Activated naive CD4-positive, alpha-beta T cell (primary cell): ENCODE measurements at places on chromosomes 2 and 18.

- DNase-seq = no peak
These were observed 274.7 kb upstream of the SKOR2 start for GRCh38 chr18:47526147-47526546.

DNA sequence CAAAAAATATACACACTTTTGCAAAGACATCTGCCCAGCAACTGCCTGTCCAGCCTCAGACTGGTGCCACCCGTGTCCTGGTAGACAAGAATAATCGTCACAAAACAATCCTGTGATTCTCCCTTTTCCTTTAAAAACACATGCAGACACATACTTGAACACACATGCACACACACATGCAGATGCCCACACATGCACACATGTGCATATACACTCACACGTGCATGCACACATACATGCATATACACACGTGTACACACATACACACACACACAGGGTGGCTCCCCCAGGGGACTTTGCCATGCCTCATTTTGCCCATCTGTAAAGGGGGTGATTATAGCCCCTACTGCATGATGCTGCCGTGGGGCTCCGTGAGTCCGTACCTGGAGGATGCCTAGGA, 24.9 kb upstream of the ALPP start:
- DNase-seq = no peak

GRCh38 chr2:95728878-95729596, 137.2 kb downstream of the TRIM43 start:
- DNase-seq = no peak

DNA sequence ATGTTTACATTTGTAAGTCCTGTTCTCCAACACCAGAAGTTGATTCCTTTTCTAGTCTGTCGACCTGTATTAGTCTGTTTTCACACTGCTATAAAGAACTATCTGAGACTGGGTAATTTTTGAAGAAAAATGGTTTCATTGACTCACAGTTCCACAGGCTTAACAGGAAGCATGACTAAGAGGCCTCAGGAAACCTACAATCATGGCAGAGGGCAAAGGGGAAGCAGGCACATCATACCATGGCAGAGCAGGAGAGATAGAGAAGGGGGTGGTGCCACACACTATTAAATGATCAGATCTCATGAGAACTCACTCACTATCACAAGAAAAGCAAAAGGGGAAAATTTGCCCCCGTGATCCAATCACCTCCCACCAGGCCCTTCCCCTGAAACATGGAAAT, 112.8 kb upstream of the MAP3K20 start:
- DNase-seq = no peak

GRCh38 chr18:21897811-21898210, 157.2 kb downstream of the MIB1 start:
- no peak for DNase-seq

DNA sequence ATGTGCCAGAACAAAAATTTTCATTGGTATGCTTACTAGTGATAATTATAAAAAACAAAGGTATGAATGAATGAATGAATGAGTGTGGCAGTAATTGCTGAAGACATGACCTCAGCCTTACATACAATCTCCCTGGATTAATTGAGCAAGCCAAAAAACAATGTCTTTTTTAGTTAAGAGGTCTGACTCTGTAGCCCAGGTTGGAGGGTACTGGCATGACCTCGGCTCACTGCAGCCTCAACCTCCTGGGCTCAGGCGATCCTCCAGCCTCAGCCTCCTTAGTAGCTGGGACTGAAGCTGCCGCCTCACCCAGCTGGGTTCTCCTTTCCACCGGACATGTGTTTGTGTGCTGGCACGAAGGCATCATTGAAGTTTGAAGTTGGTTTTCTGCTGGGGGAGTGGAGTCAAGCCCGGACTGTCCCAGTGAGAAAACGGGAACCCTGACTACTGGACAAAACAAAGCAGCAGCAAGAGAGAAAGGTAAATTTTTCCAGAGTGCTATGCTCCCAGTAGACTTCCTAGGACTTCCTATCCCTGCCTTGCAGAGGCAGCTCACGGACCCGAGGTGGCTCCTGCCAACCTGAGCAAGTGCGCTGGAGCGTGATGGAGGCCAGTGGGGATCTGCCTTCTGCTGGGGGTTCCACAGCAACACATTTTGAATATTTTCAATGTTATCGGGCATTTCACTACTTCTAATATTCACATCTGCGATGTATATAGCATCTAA, 6.4 kb upstream of the IMP4 start:
- DNase-seq = no peak

DNA sequence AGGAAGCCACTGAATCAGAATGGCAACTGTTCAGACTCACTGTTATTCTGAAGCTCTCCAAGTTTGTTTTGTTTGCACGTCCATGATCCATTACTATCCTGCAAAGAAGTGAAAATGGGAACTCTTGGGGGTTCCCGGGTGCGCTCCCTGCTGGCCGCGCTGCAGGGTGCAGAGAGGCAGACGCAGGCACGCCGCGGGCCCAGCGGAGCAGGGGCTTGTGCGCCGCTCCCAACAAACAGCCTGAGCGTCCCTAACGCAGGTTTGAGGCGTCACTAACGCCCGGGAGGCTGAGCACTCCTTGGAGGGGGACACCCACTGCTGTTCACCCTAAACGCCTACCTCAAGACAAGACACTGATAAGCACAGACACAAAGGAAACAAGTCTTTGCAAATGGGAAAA, 14.3 kb upstream of the PIEZO2 start:
- no peak for DNase-seq

DNA sequence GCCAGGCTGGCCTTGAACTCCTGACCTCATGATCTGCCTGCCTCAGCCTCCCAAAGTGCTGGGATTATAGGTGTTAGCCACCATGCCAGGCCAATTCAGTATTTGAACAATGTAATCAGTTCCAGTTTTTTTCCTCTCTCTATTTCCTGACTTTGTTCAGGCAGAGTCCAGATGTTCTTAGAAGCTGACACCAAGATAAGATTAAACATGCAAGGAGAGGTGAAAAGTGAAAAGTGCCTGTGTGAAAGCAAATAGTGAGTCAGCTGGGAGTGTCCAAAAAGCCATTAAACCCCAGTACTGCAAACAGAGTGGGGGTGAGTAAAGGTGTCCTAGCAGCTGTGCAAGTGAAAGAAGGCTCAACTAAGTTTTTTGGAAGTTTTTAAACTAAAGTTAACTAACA, 231.5 kb downstream of the PTH2R start:
- DNase-seq = no peak

GRCh38 chr18:35466334-35466733, 31.4 kb downstream of the INO80C start:
- no peak for DNase-seq

GRCh38 chr2:205882806-205883425, 200.6 kb downstream of the NRP2 start:
- no peak for DNase-seq

DNA sequence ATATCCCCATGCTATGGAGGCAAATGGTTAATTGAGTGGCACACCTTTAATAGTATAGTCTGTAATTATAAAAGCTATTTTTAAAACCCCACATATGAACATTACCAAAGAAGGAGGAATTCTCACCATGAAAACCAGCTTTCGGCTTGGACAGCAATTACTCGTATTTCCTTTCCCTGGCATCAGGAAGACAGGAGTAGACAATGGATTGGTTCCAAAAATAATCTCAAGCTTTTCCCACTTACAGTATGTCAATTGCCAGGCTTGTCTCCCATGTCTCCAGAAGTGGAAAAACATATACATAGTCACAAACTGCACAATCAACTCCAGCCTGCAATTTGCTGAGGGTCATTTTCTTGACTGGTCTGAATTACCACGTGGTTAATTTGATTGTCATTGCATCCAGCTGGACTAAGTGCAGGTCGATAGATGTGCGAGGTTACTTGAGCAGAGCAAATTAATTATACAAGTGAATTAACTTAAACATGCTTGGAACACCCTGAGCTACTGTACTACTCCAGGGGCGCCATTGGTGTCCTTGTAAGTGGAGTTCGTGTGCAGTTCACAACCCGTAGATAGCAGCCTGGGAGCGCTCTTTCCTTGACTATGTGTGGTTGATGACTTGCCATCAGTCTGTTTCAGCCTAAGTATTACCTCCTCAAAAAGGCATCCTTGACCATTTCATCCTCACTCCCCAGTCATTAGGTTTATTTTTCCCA, 124.3 kb upstream of the PELI1 start:
- no peak for DNase-seq

GRCh38 chr2:127201452-127201851, 18.6 kb downstream of the CYP27C1 start:
- DNase-seq = no peak

DNA sequence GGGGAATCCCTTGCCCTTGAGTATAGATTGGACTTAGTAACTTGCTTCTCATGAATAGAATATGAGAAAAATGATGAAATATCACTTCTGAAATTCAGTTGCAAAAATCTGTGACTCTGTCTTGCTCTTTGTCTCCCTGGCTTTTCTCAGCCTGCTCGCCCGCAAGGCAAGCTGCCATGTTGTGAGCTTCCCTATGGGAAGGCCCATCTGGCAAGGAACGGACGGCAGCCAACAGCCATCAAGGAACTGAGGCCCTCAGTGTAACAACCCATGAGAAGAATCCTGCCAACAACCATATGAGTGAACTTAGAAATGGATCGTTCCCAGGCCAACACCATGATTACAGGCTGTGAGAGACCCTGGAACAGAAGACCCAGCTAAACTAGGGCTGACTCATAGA, 58.4 kb upstream of the PGAP1 start:
- DNase-seq = no peak

- DNase-seq = no peak
These were observed 2.8 kb upstream of the ASTL start for GRCh38 chr2:96140941-96141623.

DNA sequence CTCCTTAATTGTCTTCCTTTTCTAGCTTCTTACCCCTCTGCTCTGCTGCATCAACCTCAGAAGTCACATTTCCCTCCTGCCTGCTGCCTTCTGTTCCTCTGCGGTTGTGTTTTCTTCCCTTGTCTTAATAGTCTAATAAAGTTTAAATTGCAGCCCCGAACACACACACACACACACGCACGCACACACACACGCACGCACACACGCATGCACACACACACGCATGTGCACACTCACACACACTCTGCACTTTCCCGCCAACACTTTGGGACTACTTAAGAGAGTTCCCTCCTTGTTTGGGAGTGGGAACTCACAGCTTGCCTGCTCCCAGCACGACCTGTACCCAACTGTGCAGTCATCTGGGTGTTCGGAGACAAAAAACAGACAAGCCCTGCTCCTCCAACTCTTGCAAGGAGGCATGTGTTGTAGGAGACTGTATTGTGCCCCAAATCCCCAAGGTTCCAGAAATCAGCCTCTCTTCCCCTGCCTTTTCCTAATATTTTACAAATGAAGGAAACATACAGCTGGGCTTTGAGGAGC, 99.1 kb downstream of the SETBP1 start:
- DNase-seq = no peak

GRCh38 chr2:162155093-162155492, 3.0 kb upstream of the GCG start:
- no peak for DNase-seq

- no peak for DNase-seq
These were observed 137.1 kb downstream of the LTBP1 start for GRCh38 chr2:33083699-33084387.

GRCh38 chr2:216371721-216372702, at the start of gene MARCHF4:
MARCHF4 (minus strand) TSS chr2:216372483; CDS start chr2:216370260, 2,223 bp downstream.
- peak; percentile 41 for DNase-seq

DNA sequence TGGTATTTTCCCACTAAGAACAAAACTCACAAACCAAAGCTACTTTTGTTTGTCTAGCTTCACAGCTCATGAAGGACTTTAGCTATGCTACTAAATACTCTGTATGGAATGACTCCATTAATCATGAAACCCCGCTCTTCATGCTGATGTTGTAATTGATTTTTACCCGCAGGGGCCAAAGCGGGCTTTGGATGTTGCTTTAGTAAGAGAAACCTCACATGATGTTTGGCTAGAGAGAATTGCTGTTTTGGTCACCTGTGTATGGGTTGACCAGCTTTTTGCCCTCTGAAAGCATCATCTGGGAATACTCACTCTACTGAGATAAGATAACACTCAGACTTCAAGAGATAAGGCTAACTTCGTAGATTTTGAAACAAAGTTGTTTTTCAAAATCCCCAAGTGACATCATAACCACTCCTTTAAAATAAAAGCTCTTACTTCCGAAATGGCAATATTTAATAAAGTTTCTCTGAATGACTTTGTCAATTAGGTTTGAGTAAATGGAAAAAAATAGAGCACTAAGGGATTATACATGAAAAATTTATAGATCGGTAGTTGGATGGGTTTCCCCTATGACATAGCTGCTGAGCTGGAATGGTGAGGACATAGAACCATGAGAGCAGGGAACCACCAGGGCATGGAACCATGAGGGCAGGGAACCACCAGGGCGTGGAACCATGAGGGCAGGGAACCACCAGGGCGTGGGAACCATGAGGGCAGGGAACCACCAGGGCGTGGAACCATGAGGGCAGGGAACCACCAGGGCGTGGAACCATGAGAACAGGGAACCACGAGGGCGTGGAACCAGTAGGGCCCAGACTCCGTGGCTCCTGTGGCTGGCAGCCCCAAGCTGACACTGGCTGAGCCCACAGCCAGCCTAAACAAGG, 31.9 kb downstream of the ACKR3 start:
- DNase-seq = no peak

DNA sequence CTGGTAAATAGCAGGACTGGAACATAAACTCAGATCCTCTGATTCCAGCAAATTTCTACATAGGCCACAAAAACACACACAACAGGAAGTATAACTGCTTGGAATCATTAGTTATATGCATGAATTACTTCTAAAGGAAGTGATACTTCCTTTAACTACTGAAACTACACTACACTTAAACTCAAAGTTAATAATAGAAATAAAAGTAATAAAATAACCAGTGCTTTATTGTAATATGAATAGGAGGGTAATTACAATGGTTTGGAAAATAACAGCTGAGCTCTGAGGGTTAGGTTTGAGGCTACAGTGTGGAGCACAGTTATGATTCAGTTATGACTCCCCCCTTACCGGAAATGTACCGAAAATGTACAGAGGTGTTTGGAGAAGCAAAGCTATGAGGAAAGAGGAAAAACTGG, 18.5 kb upstream of the POLI start:
- no peak for DNase-seq

DNA sequence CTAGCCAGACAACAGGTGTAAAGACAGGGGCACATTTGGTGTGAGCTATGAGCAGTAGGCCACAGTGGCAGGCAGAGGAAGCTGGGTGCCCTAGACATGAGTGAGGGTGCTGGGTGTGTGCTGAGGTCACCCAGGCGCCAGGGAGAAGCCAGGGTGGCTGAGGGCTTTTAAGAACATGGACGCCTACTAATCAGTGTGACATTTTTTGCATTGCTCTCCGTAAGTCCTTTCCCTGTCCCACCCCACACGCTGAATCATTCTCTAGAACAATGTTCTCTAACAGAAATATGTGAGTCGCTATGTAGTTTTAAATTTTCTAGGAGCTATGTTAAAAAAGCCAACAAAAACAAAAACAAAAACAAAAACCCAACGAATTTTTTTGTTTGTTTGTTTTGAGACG, 204.5 kb upstream of the REV1 start:
- no peak for DNase-seq
